ENCODE measurements at places on chromosomes 11 and 22. TPM values are rescaled to one million over a fixed set of nuclear protein-coding genes. Genes with fewer than 3 reads are reported as not detected.

DNA sequence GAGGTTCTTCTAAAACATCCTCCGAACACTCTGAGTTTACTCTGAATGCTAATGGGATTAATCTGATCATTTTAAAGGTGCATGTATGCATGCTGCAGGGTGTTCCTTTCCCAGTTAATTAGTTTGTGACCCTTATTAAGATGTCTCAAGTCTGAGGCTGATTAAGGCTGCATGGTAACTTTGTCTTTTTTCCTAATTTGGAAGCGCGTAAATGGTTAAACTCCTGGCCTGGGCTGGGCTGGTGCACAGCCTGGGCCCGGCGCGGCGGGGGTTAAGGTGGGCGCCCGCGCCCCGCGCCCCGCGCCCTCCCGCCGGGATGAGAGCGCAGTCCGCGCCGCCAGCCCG is 539.7 kb downstream of the NTM start:
- no peak for DNase-seq

- DNase-seq = no peak
Observed at GRCh38 chr22:23431337-23432072, 148.6 kb downstream of the IGLL1 start.

Gene RAB36
- 0.11 TPM for total RNA-seq

GRCh38 chr11:27525824-27526516 is 19.4 kb upstream of the LIN7C start:
- no peak for DNase-seq

DNA sequence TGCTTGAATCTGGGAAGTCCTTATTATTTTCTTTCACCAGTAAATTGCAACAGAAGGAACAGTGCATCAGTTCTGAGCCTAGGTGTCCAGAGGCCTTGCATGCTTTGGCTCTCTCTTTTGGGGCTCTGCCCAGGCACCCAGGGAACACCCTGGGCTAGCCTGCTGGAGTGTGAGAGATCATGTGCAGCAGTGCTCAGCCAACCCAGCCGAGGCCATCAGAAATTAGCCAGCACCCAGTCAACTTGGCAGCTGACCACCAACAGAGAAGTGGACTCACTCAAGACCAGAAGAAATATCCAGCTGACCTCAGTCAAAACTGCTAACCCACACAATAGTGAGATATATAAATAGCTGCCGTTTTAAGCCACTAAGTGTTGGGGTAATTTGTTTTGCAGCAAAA is 11.2 kb upstream of the P4HA3 start:
- no peak for DNase-seq

Gene ZDHHC8
- 19.6 TPM for total RNA-seq

DNA sequence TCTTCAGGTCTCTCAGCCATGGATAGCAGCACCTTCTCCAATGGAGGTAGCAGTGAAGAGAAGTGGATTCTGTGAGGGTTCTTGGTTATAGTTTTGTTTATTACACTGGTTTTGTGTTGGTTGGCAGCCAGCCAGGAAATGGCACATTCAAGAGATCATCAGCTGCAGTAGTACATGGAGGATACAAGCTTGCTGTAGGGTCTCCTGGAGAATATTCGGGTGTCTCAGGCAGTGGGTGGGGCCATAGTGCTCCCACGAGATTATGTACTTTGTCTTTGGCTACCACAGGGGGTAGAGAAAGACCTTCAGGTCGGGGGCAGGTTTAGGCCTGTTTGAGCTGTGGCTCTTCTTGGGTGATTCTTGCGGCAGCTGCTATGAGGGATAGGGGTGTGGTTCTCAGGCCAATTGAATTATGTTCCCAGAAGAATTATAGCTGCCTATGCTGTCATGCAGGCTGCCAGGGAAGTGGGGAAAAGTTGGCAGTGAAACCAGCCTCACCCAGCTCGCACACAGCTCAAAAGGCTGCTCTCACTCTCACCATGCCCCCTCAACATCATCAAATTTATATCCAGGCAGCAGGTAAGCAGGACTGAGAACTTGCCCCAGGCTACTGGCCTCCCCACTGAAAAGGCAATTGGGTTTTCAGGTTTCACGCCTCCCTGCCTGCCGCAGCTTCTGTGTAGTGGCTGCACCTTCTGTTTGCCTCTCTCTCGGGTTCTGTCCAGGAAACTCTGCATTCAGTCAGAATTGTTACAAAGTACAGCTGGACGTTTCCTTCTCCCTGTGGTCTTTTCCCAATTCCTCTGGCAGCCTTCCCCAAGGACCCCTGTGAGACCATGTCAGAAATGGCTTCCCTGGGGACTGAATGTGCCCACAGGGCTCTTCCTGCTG is 435.5 kb downstream of the LUZP2 start:
- DNase-seq = no peak

GRCh38 chr11:131924001-131924400 is 553.6 kb downstream of the NTM start:
- no peak for DNase-seq

- no peak for DNase-seq
Observed at GRCh38 chr11:117614728-117615127, 182.3 kb downstream of the DSCAML1 start.

- no peak for DNase-seq
Observed at GRCh38 chr22:49676783-49677494, 150.7 kb downstream of the BRD1 start.

Gene FAU
- 445 TPM for total RNA-seq

DNA sequence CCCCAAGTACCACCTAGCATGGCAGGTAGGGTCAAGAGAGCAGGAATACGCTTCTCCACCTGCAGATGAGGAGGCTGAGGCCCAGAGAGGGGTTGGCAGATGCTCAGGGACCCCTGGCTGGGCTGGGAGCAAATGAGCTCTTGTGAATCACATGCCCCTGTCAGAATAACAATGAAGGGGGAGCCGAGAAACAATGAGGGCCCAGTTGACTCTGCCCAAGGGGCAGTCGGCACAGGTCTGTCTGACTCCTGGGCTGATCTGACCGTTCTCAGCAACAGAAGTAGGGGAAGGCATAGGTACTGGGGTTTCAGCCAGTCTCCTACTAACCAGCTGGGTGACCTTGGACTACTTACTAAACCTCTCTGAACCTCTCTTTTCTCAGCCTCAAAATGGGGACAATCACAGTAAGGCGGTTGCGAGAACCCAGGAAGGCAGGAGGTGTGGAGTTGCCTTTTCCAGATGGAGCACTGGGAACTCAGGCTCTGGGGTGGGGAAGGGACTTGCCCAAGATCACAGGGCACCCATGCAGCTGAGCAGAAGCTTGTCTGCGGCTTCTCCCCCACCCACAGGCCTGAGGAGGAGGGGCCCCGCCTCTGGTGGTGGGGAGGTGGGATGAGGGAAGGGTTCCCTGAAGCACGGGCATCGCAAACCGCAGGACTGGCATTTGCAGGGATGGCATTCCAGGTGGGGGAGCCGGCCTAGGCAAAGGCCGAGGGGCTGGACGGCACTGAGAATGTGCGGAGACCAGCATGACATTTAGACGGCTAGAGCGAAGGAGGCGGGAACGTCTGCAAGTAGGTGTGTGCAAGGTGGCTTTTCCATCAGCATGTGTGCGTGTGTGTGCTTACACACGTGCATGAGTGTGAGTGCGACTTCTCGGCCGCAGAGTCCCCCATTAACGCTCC is 163.0 kb downstream of the MN1 start:
- no peak for DNase-seq

GRCh38 chr11:32316858-32317642 is 118.3 kb downstream of the WT1 start:
- no peak for DNase-seq

- DNase-seq = peak; percentile 70
Observed at GRCh38 chr22:30250661-30251267, 4.2 kb upstream of the LIF start.

- DNase-seq = peak; percentile 89
Observed at GRCh38 chr11:131888230-131888855, 517.9 kb downstream of the NTM start.

Gene MPPED2
- not detected for total RNA-seq

Gene HTATIP2
- 46.7 TPM for total RNA-seq

DNA sequence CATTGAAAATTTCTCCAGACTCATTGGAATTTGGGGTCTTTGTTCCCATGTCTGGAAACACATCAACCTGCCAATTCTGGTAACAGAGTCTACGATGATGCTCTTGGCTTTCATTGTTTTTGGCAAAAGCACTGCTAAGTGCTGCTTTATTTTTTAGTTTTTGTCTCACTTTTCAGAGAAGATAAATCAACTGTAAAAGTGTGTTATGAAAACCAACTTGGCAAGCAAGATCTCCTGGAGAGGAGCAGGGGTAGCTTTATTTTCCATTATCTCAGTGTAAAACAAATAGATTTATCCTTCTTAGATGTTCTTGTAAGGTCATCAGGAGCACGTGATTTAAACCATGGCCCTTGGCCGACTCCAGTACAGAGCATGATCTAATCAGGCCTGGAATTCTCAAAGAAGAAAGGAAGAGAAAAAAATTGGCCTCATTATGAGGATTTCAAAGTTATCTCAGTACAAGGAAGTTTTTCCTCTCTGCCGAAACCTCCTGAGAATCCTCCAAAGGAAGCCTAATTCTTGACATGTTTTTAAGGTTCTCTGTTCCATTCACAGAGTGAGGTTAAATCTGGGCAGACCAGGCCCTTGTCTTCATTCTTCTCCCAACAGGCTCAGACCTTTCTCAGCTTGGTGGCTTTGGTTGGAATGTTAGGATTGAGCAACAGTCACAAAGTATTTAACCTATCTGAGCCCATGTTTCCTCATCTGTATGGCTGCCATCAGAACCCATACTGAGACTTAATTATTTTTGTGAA is 16.4 kb upstream of the PAMR1 start:
- DNase-seq = peak; percentile 57

Gene CATSPER1
- total RNA-seq = 0.75 TPM

Gene PDGFB
- total RNA-seq = 1.2 TPM

- DNase-seq = no peak
Observed at GRCh38 chr22:17095538-17095937, 10.7 kb downstream of the IL17RA start.

GRCh38 chr22:46113910-46114517 is 36.3 kb upstream of the PPARA start:
- peak; percentile 19 for DNase-seq

DNA sequence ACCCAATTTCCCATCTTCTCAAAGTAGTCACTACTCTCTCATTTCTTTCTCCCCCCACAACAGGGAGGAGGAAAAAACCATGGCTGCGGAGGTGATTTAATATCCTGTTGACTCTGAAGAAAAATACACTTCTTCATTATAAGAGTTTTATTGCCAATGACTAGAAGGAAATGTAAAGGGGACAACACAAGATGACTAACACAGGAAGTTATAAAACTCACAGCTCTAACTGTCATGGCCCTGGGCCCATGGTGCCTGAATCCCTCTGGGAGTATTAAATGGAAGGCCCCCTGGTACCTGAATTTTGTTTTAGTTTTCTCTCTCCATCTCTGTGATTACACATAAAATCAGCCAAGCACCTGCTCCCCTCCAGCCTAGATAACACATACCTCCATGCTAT is 352.8 kb upstream of the FAT3 start:
- DNase-seq = no peak

DNA sequence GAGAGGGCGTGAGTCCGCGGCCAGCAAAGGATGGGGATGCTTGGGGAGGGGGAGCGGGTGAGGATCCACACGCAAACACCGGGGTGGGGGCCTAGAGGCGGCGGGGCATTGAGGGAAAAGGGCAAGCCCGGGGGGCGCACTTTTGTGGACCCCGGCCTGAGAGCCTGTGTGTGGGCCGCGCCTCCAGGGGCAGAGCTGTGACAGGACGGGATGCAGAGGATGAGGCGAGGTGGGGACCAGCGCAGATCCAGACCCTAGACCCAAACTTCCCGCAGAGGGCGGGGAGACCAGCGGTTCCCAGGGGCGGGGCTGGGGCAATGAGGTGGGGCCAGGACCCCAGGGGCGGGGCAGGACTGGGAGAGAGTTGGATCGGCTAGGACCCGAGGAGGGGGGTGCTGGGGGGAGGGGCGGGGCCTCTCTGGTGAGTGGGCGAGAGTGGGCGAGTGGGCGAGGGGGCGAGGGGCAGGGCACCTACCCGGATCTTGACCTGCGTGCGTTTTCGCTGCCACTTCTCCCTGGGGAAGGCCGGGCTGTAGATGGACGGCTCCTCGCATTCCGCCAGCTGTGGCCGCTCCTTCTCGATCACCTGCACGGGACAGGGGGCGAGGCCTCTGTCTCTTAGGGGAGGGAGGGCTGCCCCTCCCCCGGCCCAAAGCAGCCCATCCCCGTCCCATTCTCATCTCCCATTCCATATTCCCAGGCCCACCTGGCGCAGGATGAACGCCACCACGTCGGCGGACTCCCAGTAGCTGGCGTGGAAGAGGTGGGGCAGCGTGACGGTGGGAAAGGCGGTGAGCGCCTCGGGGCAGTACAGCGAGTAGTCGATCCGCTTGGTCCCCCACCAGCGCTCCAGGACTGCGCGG is 10.6 kb downstream of the PITPNM1 start:
- DNase-seq = no peak

DNA sequence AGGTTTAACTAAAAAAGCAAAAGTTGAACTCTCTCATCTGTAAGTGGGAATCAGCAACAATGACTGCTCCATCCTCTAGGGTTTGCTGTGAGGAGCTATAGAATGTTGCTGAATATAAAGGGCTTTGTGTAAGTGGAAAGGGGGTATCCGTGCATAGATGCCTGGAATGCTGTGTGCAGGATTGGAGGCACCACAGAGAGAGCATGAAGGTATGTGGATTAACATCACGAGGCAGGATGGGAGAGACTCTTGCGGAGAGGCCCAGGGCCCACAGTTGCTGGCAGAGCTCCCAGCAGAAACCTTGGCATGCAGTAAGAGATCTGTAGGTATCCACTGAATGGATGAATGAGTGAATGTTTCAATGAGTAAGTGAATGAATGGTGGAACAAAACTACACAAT is 298.7 kb upstream of the DDI1 start:
- no peak for DNase-seq

GRCh38 chr11:113415343-113415742 is 27.8 kb downstream of the ANKK1 start:
- DNase-seq = no peak

DNA sequence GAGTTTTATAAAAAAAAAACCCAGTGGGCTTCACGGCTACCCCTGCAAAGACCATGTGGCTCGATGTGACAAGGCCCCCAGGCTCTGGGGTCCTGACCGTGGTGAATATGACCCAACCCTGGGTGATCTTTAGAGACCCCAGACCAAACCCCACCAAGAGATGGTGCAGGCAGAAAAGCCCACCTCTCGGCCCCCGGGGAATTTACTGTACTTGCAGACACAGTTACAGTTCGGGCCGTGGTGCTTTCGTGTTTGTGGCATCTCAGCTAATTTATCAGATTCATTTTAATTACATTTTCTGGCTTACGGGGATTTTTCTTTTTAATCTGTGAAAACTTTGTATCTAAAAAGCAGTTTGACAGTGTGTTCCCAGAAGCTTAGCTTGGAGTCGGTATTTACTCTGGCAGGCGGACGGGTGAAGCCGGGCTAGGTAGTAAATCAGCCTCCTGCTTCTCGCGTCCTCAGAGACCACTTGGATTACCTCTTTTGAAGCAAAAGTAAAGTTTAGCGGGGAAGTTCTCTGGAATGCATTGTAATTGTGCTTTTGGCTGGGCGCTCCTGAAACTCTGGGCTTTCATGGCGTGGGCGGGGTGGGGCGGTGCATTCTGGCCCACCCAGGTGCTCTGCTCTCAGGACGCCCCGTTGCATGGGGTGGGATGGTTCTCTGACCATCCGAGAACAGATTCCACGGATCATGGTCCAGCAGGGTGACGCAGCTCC is 25.3 kb downstream of the ANO1 start:
- DNase-seq = no peak

- DNase-seq = peak; percentile 98
Observed at GRCh38 chr11:77073328-77074001, 6.7 kb downstream of the CAPN5 start.

Gene UPK3A
- total RNA-seq = not detected
